Thoracic aorta (tissue), 2 donors: ENCODE measurements at places on chromosomes 12 and 14. TPM values are rescaled to one million over a fixed set of nuclear protein-coding genes. Genes with fewer than 3 reads are reported as not detected.

TSPAN11 gene
- 3.0 TPM for total RNA-seq

HEATR5A gene
- total RNA-seq = 39.1 TPM

HSPA2 gene
- 28.5 TPM for total RNA-seq

KANSL2 gene
- 31.3 TPM for total RNA-seq

NEUROD4 gene
- total RNA-seq = not detected

SLC25A21 gene
- 1.2 TPM for total RNA-seq

DNA sequence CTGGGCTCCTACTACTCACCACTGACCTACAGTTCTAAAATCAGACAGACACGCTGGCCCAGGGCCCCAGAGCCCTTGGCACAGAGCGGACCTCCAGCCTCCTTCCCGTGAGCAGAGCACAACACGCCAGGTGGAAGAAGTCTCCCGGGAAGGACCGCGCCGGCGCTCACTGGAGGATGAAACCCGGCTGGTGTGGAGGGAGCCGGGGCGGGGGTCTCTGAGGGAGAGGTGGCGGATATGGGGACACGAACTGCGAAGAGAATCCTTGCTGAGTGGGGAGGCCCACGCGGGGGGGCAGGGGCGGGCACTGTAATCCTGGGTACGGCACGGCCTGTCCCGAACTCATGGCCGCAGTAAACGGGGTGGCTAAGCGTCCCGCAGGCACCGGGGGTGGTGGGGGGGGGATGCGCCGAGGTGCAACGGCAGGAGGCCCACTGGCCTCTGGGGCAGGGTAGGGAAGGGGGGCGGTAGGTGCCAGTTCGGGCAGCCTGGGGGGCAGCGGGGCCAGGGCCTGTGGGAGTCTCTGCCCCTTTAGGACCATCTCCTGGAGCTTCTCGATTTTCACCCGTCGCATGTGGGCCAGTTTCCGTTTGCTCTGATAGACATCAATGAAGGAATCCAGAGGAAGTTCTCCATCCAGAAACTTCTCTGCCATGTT lies 28.8 kb downstream of the VPS37B start:
- H3K27me3 ChIP-seq = no peaks in the 10 kb centered on the region
- peaks cover 16% of the 10 kb centered on the region for H3K36me3 ChIP-seq
- H3K4me1 ChIP-seq = peaks cover 20% of the 10 kb centered on the region
- no peak overlapping the region for H3K4me3 ChIP-seq
- no peak overlapping the region for H3K27ac ChIP-seq

DNA sequence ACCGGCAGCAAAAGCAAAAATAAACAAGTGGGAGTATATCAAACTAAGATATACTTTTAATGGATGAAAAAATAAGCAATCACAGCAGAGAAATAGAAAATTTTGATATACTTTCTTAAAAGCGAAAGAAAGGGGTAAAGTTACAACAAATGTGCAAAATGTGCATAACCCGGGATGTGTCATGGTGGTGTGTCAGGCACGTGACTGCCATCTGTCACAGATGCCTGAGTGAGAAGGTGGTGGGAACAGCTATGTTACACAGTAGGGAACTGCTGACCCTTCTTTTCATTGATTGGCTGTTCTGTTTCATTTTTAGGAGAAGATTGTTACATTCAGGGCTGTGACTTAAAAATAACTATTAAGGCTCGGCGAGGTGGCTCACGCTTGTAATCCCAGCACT lies 168.1 kb upstream of the PELI2 start:
- H3K27ac ChIP-seq = no peak overlapping the region
- no peak overlapping the region for H3K4me3 ChIP-seq

DNA sequence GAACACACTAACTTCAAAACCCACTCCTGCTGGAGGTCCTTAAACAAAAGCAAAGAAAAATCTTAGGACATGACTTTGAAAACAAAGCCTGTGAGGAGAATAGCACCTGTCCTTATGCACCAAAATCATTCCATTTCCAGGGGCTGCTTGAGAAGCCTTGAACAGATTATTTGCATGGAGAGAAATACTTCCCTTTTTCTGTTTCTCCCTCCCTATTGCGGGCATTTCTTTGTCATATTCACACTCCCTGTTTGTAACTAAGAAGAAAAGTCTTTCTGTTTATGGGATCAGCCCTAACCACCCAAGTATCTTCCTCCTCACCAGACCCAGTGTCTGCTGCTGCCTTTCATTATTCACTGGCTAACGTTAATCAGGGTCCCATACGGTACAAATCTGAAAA lies 218.8 kb downstream of the DPF3 start:
- H3K27ac ChIP-seq = no peak overlapping the region
- DNase-seq = no peak
- no peak overlapping the region for H3K4me3 ChIP-seq

DNA sequence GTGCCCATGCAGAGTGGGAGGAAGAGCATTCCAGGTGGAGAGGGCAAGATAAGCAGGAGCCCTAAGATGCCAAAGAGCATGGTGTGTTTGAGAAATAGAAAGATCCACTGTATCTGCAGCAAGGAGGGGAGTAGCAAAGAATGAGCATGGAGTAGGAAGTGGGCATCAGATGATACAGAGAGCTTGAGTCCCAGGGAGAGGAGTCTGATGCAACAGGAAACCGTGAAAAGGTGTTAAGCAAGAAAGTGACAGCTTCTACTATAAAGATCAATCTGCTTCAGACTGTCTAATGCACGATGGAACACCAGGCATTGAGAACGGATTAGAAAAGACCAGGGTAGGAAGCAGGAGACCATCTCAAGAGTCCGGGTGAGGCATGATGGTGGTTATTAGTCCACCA lies 12.3 kb upstream of the GPRC5D start:
- no peak for DNase-seq
- H3K36me3 ChIP-seq = no peaks in the 10 kb centered on the region
- H3K4me1 ChIP-seq = no peaks in the 10 kb centered on the region
- H3K27me3 ChIP-seq = no peaks in the 10 kb centered on the region
- no peak overlapping the region for H3K4me3 ChIP-seq

- no peak overlapping the region for H3K4me3 ChIP-seq
- H3K36me3 ChIP-seq = no peaks in the 10 kb centered on the region
- H3K27me3 ChIP-seq = no peaks in the 10 kb centered on the region
Measured at GRCh38 chr12:106128585-106129328, 10.0 kb downstream of the NUAK1 start.

DNA sequence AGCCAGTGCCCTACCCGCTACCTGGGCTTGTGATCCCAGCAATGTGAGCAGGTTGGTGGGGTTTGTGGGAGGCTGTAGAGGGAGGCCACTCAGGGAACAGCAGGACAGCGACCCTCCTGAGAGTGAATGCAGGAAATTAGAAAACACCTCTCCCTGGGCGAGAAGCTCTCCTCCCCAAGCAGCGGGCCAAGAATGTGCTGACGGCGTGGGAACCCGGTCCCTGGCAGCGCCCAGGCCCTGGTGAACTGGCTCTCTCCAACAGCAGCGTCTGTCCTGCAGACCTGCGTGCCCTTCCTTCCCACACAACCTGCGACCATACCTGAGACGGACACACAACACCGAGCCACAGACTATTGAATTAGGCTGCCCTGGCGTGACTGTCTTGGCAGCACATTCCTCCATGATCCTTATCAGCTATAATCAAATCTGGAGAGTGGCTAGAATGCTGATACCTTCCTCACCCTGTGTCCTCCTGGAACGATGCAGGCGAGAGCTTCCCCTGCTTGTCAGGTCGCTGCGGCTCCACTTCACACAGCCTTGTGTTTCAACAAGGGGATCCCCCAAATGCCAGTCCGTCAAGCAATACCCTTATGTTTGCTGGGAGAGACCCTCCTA lies 114.8 kb upstream of the GSC start:
- no peaks in the 10 kb centered on the region for H3K4me1 ChIP-seq
- H3K4me3 ChIP-seq = no peak overlapping the region
- no peak overlapping the region for H3K27ac ChIP-seq
- no peaks in the 10 kb centered on the region for H3K36me3 ChIP-seq

- peak overlapping the region; percentile 36 for H3K27ac ChIP-seq
- no peaks in the 10 kb centered on the region for H3K27me3 ChIP-seq
- DNase-seq = no peak
- peaks cover 5% of the 10 kb centered on the region for H3K4me1 ChIP-seq
- no peak overlapping the region for H3K4me3 ChIP-seq
Measured at GRCh38 chr12:96445691-96446583, 43.4 kb upstream of the CFAP54 start.

DNA sequence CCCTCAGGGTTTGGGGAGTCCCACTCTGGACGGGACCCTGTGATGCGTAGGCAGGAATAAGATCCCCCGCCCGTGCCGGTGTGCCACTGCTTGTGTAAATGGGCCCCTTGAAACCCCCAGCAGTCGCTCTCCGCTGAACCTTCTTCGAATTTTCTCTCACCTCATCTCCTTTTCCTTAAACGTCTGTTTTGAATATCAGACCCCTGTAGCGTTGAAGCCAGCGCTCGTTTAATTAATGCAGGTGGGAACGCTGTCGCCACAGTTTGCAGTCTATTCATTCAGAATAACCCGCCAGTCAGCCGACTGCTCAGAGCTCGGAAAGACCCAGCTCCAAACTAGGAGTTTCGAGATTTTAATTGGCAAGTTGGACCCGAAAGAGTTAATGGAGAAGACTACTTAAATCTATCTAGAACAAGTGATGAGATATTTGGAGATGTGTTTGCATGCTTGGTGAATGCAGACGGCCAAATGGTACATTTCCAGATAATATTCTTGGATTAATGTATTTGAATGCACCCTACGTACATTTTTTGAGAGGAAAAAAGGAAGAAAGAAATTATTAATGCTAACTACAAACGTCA lies 739 bp upstream of the PPP2R5E start:
- no peaks in the 10 kb centered on the region for H3K27me3 ChIP-seq
- H3K27ac ChIP-seq = peak overlapping the region; percentile 88
- peaks cover 24% of the 10 kb centered on the region for H3K4me1 ChIP-seq
- H3K4me3 ChIP-seq = peak overlapping the region; percentile 99
- no peaks in the 10 kb centered on the region for H3K36me3 ChIP-seq

DNA sequence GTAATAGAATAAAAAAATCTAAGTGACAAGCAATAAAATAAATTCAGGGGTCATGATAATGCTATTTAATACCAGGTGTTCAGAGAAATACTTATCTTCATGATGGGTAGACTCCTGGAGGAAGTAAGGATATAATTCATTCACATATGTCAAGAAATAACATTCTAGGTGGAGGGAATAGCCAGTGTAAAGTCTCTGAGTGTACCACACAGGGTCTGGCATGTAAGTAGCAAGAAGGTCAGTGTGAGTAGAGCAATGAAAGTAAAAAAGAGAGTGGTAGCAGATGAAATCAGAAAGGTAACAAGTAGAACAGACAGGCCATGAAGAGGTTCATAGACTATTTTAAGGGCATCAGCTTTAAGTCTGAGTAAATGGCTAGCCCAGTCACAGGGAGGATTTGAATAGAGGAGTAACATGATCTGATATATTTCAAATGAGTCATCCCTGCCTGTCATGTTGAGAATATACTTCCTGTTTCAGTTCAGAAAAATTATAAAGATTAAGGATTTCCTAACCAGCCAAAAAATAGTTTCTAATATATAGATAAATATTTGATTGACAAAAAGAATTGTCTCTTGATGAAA lies 519.9 kb downstream of the C12orf50 start:
- peaks cover 4% of the 10 kb centered on the region for H3K4me1 ChIP-seq
- no peak overlapping the region for H3K4me3 ChIP-seq
- H3K27ac ChIP-seq = no peak overlapping the region
- no peaks in the 10 kb centered on the region for H3K36me3 ChIP-seq
- DNase-seq = no peak

GRCh38 chr12:15534874-15535273 lies 212.6 kb downstream of the PTPRO start:
- peak overlapping the region; percentile 30 for H3K4me3 ChIP-seq

- DNase-seq = no peak
- H3K4me3 ChIP-seq = no peak overlapping the region
- H3K4me1 ChIP-seq = no peaks in the 10 kb centered on the region
- H3K27ac ChIP-seq = no peak overlapping the region
- no peaks in the 10 kb centered on the region for H3K27me3 ChIP-seq
Measured at GRCh38 chr12:124795081-124795948, 68.3 kb downstream of the SCARB1 start.

- H3K4me3 ChIP-seq = no peak overlapping the region
- H3K27me3 ChIP-seq = no peaks in the 10 kb centered on the region
- H3K27ac ChIP-seq = no peak overlapping the region
- no peaks in the 10 kb centered on the region for H3K4me1 ChIP-seq
- no peak for DNase-seq
- no peaks in the 10 kb centered on the region for H3K36me3 ChIP-seq
Measured at GRCh38 chr14:92905667-92906066, 17.3 kb upstream of the CHGA start.
